ENCODE measurements at places on chromosomes 13 and 19.

GRCh38 chr19:40598121-40598917 is 2.9 kb upstream of the LTBP4 start:
- peak; percentile 43 for DNase-seq

GRCh38 chr13:71399631-71400215 is 467.3 kb downstream of the DACH1 start:
- DNase-seq, result no peak

DNA sequence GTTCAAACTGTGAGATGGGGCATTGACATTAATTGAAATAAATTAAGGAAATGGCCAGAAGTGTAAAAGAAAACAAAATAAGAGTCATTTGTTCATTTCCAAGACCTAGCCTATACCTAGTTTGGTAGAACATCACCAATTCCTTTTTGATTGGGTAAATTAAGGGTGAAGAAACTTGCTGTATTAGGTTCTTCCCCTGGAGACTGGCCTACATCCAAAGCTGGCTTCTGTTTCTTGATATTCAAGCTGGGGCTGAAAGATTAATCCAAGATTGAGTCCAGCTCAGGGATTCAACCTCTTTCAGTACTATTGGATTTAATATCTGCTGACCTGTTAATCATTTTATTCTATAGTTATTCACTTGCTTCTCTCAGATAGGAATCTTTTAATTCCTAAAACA is 183.2 kb downstream of the GPC6 start:
- DNase-seq, result no peak

DNA sequence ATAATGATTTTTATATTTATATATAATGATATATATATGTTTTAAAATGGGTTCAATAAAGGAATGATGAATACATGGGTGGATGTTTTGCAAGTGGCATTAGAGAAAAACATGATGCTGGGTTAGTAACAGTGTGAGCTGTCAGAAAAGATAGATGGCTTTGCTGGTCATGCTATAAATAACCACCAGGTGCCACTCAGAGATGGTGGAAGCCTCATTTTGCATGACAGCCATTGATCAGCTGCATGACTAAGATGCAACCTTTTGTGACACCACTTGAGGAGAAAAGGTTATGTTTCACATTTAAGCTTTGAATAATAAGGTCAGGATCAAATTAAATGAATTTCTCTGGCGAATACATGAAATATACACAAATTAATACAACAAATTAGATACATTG is 737.7 kb downstream of the PCDH9 start:
- DNase-seq, result no peak

DNA sequence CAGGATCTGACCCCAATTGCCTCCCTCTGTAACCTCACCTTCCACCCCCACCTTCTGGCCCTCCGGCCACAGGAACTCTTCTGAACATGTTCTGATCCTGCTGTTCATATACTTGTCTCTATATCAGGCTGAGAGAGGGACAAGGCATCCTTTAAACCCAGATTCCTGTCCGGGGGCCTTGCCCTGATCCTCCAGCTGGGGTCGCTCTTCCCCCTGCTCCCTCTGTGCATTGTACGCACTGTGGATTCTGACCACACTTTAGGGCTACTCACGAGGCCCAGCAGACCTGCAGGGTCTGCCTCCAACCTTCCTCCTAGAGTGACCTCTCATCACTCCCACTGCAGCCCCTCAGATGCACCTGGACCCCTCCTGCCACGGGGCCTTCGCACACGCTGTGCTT is 269.3 kb downstream of the UQCRFS1 start:
- no peak for DNase-seq

GRCh38 chr19:2949939-2950285 is 5.1 kb upstream of the ZNF77 start:
- no peak for DNase-seq

DNA sequence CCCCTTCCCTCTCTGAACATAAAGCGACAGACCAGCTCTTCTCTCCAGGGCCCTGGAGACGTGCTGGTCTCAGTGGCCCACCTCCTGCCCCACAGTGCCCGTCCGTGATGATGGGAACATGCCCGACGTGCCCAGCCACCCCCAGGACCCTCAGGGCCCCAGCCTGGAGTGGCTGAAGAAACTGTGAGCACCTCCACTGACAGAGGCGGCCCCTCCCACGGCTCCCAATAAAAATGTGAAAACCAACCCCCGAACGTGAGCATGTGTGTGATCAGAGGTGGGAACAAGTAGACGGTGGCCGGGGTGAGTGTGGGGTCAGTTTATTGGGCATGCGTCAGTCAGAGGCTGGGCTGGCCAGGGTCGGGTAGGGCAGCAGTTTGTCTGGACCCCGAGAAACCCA is 4.1 kb downstream of the NDUFA3 start:
- no peak for DNase-seq

- peak; percentile 52 for DNase-seq
Measured at GRCh38 chr13:98965325-98965724, 12.5 kb downstream of the DOCK9 start.
